Fibroblast of skin of scalp (primary cell): ENCODE measurements at places on chromosomes 2 and 18.

GRCh38 chr2:2646433-2647051 is 315.5 kb upstream of the MYT1L start:
- DNase-seq, result no peak

DNA sequence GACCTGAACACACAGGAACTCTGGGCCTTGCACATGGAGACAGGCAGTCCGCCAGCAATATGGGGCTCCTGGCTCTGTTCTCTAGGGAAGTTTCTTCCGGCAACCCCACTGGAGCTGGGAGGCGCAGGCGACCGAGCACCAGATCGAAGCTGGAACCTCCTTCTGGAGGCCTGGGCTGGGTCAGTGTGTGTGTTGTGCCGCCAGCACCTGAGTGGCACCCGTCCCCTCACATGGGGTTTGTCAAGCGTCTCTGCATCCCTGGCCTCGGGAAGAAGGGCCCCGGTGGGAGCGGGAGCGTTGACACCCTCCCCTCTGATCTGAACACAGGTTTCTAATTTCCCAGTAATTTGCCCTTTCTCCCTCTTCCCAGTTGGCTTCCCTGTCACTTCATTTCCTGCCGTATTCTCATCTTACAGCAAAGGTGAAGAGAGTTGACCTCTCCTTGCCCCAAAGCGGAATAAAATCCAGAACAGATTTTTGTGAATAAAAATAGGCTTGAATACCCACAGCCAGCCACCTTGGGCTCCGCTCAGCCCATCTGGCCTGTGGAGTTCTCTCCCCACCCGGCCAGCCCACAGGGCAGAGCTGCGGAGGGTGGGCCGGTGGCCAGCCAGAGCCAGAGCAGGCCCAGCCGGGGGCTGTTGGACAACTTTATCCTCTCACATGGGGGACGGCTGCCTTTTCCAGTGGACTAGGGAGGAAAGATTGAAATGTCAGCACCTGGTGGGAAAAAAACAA is 85.9 kb downstream of the APOB start:
- no peak for DNase-seq

DNA sequence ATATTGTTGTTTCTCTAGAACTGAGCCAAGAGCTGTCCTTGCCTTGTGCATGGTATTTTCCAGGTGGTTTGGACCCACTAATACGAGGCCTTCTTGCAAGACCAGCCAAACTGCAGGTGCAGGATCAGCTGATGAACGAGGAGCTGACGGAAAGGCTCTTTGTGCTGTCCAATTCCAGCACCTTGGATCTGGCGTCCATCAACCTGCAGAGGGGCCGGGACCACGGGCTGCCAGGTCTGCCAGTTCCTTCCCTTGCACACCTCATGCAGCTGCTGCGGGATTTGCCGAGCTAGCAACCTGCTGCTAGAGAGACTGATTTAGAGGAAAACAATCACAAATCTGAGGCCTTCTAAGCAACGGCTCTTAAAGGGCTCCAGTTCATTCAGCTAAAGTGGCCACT is 74.5 kb downstream of the TPO start:
- no peak for DNase-seq

GRCh38 chr2:217753460-217754200 is 249.2 kb downstream of the TNS1 start:
- DNase-seq, result peak; percentile 78

- peak; percentile 77 for DNase-seq
These were observed 78.3 kb upstream of the CRIM1 start for GRCh38 chr2:36277146-36277808.
